ENCODE measurements at places on chromosomes 1 and 21.

GRCh38 chr1:76247261-76247852 is 172.8 kb downstream of the ST6GALNAC3 start:
- no peak for DNase-seq

DNA sequence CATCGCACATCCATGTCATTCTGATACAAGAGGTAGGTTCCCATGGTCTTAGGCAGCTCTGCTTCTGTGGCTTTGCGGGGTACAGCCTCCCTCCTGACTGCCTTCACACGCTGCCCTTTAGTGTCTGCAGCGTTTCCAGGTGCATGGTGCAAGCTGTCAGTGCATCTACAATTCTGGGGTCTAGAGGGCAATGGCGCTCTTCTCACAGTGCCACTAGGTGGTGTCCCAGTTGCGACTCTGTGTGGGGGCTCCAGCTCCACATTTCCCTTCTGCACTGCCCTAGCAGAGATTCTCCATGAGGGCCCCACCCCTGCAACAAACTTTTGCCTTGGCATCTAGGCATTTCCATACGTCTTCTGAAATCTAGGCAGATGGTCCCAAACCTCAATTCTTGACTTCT is 138.2 kb upstream of the BRINP3 start:
- DNase-seq: no peak

- DNase-seq: no peak
These were observed 2.7 kb downstream of the RNASEL start for GRCh38 chr1:182586380-182586779.

DNA sequence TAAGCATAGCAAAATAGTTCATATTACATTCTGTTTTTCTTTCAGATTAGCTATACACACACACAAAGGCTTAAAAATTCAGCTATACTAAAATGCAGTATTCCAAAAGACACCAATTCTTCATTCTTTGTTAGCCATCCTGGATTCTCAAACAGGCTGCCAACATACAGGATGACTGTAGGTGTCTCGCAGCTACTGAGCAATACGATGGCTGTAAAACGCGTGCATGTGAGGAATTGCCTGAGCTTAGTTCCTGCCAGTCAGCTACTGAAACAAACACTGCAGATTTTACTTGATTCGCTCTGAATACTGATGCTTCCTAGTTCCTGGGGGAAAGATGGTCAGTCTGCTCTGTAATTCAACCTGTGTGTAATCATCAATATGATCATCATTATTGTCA is 24.7 kb upstream of the HMGN1 start:
- no peak for DNase-seq

- no peak for DNase-seq
These were observed 264.9 kb upstream of the NR5A2 start for GRCh38 chr1:199762572-199762971.

Measured in activated gamma-delta T cell treated with anti-CD3 and anti-CD28 coated beads, Interleukin-2, amount 50 U/mL, for 16 hours (primary cell).